ENCODE measurements at places on chromosomes 16 and 17. TPM values are rescaled to one million over a fixed set of nuclear protein-coding genes. Genes with fewer than 3 reads are reported as not detected.

DNA sequence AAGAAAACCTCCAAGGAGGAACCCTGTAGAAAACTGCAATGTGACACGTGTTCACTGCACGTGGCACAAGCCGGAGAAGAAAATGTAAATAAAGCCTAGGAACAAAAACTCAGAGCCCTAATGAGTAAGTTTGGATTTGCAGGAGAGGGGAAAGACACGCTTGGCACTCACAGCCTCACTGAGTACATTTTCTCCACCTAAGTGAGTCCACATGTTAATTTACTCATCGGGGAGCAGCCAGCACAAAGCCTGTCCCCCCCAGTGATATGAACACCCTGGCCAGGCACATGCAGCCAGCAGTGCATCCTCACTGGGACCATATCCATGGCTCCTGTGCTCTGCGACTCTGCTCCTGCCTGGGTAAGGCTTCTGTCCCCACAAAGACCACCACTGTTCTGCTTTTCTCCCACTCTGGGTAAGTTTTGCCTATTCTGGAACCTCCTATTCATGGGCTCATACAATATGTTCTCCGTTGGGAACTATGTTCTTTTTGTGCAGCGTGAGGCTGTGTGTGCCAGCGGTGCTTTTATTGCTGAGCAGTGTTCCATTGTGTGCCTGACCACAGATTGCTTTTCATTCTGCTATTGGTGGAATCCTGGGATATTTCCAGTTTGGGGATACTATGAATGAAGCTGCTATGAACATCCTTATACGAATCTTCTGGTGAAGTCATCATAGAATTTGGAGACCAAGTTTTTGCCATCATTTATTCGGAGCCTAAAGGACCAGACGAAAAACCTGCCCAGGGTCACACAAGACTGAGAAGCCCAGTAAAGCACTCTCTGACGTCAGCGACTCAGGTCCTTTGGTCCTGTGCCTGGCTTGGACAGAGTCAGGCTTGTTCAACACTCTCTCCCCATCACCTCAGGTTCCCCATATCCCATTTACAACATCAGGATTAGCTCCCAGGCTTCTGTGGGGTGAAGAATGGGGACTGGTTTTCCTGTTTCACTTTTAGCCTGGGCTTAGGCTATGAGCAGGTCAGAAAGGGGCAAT is 53.3 kb downstream of the RNF112 start:
- DNase-seq = no peak

- peak; percentile 69 for DNase-seq
Observed at GRCh38 chr17:58006560-58006923, 504 bp downstream of the SRSF1 start.

- no peak for DNase-seq
Observed at GRCh38 chr16:68739964-68740627, 3.0 kb downstream of the CDH1 start.

GRCh38 chr17:64532409-64532808 is 25.6 kb downstream of the CEP95 start:
- no peak for DNase-seq

Gene SLC25A10
- total RNA-seq = 101 TPM

GRCh38 chr17:75524970-75525805 is at the start of gene LLGL2:
LLGL2 (plus strand) TSS chr17:75525697; CDS start chr17:75543427, 17,730 bp downstream.
- DNase-seq = no peak

Gene WNT9B
- not detected for total RNA-seq

Gene C1QTNF8
- total RNA-seq = 2.9 TPM

GRCh38 chr17:69066482-69066881 is 5.8 kb upstream of the ABCA9 start:
- DNase-seq = no peak

Gene HYDIN
- total RNA-seq = not detected

GRCh38 chr17:44543213-44543904 is 13.9 kb upstream of the FZD2 start:
- peak; percentile 98 for DNase-seq

Gene CACNG3
- not detected for total RNA-seq

DNA sequence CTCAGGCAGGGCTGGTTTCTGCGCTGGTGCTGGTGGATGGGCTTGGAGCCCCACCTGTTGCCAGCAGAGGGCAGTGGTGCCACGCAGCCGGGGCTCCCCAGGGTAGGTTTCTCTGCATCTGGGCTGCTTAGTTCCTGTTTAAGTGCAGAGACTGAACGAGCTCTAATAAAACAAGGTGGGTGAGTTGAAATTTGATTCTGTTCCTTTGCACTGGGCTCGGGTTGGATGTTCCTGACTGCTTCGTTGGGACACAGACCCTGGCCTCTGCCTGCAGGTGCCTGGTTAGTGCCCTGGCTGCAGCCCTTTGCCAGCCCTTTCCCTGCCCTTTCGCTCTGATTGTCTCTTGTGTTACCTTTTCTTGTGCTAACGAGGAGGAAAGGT is 30.0 kb downstream of the TBCD start:
- peak; percentile 65 for DNase-seq

Gene TNP2
- not detected for total RNA-seq

DNA sequence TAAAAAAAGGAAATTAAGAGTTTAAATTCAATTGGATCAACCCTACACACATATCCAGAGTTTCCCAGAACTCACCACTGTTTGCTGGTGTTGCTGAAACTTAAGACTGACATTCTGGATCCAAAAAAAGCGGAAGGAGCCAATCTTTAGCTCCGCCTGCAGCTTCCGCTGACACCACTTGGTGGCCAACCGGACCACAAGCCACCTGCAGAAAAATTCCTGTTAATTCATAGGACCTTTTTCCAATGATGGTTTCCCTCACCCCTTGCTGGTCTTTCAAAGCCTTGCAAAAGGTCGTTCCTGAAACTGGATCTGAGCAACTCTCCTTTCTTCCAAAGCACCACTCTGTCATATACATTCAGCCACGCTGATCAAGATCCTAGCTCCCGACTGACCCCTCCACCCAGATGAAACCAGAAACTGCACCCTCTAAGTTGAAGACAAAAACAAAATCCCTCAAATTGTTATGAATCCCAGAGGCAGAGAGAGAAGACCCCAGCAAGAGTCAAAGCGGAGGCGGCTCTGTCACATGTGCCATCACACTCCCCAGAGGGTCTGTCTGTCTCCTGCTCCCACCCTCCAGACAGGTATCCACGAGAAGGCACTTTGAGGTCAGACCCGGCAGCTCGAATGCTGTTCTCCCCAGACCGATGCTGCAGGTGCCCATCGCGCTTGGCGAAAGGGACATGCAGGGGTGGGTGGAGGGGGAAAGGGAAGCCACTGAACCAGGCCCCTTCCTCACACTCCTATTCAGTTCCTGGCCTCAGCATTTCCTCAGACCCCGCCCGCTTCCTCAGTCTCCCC is 773 bp downstream of the BLTP2 start:
- DNase-seq = peak; percentile 64

All from A172 (cell line).